NCI-H1930 (cell line): ENCODE measurements at places on chromosomes 11 and 22.

- no peak for DNase-seq
Measured at GRCh38 chr22:36928786-36929535, 15.5 kb downstream of the CSF2RB start.

GRCh38 chr11:13119361-13119760 is 110.2 kb downstream of the RASSF10 start:
- no peak for DNase-seq

DNA sequence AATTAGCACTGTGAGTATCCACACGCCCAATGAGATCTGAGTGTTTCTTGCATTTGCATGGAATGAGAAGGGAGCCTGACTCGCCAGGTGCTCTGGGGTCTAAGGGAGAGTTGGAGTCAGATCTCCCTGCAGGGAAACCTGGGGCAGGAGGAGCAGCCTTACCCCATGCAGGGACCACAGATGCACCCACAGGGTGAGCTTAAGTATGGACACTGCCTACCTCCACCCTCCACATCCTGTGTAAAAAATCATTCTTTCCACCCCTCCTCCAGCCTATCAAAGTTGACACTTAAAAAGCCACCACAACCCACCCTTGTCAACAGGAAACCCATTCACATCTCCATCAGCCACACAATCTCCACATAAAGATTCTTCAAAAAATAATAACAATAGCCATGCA is 67.0 kb upstream of the IGLL5 start:
- DNase-seq, result no peak

DNA sequence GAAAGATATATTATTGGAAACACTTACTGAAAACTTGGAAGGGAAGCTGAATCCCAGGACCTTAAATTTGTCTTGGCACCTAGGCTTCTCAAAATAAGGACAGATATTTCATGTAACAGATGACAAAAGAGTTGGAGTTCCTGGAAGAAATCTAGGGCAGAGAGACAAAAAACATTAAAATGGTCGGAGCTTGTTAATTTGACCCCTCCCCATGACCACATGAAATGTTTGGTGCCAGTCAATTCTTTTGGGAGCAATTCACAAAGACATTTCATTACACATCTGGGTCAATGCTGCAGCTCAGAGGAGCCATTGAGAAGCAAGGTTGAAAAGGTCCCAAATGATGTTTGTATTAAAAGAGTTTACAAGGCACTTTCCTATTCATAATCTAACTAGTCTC is 162.0 kb upstream of the GUCY1A2 start:
- DNase-seq, result no peak

DNA sequence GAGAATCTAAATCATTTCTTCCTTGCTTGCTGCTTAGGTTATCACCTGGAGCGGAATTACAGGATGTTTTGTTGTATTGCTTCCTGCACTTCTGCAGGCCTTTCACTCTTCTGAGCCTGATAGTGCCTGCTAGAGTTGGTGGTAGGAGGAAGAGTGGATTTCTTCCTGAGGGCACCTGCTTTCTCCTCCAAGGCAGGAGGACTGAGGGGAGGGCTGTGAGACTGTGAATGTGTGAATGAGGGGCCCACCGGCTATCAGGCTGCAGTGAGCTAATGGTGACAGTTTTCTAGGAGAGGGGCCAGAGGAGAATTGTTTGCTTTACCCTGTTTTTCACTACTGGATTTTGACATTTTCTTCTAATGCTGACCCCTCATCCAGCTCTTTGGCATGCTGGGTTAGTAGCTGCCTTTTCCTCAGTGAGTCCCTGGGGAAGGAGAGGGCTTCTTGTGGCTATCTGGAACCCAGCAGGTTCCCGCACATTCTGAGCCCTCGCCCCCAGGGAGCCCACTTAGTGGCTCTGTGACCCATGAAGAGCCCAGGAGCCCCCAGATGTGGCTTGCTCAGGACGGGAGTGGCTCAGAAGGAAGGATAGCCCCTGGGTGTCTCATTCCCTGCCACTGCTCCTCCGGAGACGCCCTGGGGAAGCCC is 39.1 kb downstream of the DIXDC1 start:
- DNase-seq, result no peak

DNA sequence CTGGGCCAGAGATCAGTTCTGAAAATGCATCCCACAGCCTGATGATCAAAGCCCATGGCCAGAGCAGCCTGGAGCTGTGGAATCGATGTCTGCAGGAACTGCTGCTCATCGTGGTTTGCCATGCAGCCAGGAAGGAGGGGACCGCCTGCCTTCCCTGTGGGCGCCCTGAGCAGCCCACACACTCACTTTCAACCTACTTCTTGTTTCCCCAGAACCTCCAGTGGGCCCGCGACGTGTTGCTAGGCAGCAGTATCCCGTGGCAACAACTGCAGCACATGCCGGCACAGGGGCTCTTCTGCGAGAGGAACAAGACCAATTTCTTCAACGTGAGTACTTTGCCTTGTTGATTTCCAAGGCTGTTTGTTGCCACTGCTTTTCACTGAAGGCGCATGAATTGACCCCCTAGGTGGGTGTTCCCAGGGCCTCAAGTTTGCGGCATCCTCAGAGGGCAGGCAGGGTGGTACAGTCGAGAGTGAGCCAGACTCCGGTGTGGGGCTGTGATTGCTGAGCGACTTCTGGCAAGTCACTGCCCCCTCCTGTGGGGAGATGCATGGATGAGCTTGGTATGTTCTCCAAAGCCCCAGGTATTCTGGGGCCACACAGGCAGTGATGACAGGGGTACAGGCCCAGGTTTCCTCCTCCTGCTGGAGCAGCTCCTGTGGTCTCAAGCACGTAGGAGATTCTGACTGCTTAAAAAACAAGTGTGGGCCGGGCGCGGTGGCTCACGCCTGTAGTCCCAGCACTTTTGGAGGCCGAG is 47.0 kb upstream of the SUSD2 start:
- no peak for DNase-seq

GRCh38 chr11:111623527-111624030 is 21.3 kb downstream of the SIK2 start:
- no peak for DNase-seq
